ENCODE measurements at places on chromosomes 16 and 17.
A peak's percentile ranks its signal among the peaks of the same experiment; 100 is the strongest.

- no peak for DNase-seq
Observed at GRCh38 chr17:8227238-8227581, 16.8 kb upstream of the AURKB start.

GRCh38 chr16:68324780-68325357, 14.1 kb downstream of the PRMT7 start:
- DNase-seq, result no peak

- no peak for DNase-seq
Observed at GRCh38 chr16:28935346-28935745, 3.6 kb downstream of the CD19 start.

- no peak for DNase-seq
Observed at GRCh38 chr16:46607529-46607928, 13.7 kb downstream of the SHCBP1 start.

- no peak for DNase-seq
Observed at GRCh38 chr17:41728056-41728455, 6.4 kb downstream of the HAP1 start.

GRCh38 chr17:61285526-61286320, 113.9 kb upstream of the TBX2 start:
- no peak for DNase-seq

- DNase-seq, result no peak
Observed at GRCh38 chr17:55259684-55260111, 5.1 kb upstream of the HLF start.

GRCh38 chr17:49582055-49582722, 6.5 kb downstream of the NXPH3 start:
- DNase-seq, result no peak

- DNase-seq, result no peak
Observed at GRCh38 chr16:80285104-80285503, 255.7 kb upstream of the DYNLRB2 start.

DNA sequence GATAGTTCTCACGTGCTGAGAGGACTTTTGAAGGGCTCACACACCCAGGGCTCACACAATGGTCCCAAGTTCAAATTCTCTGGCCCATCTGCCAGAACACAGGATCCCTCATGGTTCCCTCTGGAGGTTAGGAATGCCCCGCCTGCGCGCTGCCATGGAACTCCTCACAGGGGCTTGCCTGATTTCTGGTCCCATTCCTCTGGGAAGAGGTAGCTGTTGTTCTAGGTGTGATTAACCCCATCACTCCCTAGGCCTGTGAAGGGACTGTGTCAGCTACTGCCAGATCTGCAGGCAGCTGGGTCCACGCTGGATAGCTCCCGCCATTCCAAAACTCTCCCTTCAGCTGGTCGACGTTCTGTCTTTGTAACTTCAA, 2.3 kb upstream of the ARMC5 start:
- no peak for DNase-seq

- no peak for DNase-seq
Observed at GRCh38 chr16:71943887-71944286, 48.6 kb downstream of the IST1 start.

DNA sequence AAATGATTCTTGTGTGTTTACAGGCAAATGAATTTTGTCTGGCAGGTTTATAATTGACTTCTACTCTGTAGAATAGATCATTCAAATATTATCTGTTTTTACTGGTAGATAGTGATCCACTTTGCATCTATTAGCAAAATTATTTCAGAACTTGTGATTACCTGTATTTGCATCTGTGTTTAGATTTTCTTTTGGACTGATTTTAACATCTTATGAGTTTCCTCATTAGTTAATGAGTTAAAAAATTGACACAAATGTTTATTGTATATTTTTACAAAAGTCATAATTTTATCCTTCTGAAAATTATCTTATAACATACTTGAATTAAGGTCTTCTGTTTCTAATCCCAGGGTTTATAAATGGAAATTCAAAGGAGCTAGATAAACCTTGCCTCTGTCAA, 132.0 kb upstream of the KCNJ16 start:
- no peak for DNase-seq

- peak; percentile 79 for DNase-seq
Observed at GRCh38 chr17:2041561-2042389, at the start of gene OVCA2. TSS of gene OVCA2 (plus strand) at chr17:2042022. CDS start at chr17:2042048, 26 bp downstream.

DNA sequence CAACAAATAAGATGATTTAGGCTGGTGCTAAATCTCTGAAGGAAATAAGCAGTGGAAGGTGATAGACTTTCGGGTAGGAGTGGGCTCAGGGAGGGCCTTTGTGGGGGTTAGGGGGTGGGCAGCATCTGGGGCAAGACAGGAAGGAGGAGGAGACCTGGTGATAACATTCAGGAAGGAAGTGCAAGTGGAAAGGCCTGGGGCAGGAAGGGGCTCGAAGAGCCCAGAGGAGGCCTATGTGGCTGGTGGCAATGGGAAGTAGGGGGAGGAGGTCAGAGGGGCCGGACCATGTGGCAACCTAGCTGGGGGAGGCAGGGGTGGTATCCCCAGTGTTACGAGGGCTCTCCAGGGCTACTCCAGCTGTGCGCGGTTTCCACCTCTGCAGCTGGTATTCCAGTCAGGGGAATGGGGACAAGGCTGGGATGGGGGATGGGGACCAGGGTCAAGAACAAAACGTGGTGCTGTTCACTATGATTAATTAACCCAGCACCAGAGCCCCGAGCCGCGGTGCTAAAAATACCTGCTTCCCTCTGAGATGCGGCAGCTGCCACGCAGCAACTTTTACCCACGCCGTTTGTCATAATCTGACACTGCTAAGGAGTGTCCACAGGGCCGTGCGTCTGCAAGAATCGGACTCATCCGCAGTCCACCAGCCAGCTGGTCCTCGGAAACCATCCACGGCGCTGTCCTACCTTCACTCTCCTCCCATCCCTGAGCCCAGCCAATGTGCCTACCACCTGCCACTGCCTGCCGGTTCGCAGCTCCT, 5.2 kb upstream of the CCDC182 start:
- no peak for DNase-seq

- DNase-seq, result no peak
Observed at GRCh38 chr17:80229011-80229410, 8.8 kb downstream of the SLC26A11 start.

DNA sequence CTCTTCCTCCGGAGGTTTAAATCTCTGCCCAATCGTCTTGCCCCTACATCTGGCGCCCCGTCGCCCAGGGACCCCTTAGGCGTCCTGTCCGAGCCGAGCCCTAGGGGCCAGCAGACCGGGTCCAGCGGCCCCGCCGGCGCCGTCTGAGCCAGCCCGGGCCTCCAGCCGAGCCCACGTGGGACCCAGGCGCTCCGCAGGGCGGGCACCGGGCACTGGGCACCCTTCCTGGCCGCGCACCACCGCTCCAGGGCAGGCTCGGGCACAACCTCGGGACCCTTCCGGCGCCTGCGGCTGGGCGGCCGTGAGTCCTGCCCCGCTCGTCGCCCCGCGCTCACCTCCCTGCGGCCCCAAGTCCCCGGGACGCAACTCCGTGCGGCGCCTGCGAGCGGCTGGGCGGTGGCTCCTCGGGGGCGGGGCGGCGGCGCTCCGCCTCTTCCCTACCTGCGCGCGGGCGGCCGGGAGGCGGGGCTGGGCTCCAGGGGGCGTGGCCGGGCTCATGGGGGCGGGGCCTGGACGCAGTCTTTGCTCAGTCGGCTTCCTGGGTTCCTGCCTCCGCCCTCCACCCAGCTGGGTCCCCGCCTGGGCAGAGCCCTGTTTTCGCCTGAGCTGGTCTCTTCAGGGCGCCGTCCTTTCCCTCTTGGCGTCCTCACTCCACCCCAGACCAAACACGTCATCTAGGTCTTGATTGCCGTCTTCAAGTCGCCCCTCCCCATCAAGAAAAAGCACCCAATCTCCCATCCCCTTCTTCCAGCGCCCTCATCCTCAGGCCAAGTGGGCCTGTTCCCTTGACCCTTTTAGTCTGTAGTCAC, at the start of gene RHBDF2:
Gene RHBDF2, minus strand, starts transcription at position 406 of the 809 bp plus-strand sequence. CDS start 19,899 bp downstream, outside the sequence.
- peak; percentile 58 for DNase-seq

- DNase-seq, result no peak
Observed at GRCh38 chr17:7478276-7479212, 887 bp downstream of the ZBTB4 start.

DNA sequence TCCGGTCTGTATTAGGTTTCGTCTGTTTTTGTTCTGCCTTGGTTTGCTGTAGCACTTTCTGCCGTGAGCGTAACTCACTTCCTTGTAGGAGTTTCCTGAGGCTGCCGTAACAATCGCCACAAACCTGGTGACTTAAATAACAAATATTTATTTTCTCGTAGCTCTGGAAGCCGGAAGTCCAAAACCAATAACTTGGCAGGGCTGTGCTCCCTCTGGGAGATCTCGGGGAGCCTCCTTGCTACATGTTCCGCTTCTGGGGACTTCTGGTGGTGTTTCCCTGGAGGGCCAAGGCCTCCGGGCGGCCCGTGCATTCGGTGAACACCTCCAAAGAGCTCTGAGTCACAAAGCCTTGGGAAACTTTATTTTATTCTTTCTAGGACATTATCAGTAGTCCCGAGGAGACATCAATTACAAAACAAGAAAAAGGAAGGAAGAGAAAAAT, 6.8 kb upstream of the WDR45B start:
- DNase-seq, result no peak

DNA sequence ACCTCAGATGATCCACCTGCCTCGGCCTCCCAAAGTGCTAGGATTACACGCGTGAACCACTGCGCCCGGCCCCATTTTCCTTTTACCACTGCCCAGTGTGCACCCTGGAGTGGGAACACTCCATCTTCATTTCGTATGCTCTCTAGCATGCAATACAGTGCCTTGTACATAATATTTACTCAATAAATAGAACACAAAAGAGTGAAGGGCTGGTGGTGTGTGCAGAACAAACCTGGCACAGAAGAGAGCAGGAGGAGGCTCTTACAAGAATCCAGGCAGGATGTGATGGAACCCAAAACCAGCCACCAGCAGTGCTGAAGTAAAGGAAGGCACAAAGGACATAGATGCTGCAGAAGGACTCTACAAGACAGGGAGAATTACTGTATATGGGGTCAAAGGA, 7.3 kb downstream of the KRT37 start:
- no peak for DNase-seq

DNA sequence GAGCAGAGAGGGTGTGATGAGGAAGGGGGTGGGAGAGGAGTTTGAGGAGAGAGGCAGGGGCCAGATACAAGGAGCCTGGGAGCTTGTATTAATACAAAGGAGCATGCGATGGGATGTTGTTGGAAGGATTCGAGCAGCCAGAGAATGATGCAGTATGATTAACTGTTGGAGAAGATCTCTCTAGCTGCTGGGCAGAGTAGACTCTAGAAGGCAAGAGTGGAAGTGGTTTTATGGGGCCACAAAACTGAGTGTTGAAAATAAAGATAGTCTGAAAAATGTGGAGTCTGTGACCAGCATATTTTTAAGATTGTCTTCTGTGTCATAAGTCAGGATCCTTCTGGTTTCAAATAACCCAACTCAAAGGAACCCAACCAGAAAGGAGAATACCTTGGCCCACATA, 98.3 kb downstream of the MSI2 start:
- DNase-seq, result no peak
